ENCODE measurements at places on chromosomes 6 and 20.

DNA sequence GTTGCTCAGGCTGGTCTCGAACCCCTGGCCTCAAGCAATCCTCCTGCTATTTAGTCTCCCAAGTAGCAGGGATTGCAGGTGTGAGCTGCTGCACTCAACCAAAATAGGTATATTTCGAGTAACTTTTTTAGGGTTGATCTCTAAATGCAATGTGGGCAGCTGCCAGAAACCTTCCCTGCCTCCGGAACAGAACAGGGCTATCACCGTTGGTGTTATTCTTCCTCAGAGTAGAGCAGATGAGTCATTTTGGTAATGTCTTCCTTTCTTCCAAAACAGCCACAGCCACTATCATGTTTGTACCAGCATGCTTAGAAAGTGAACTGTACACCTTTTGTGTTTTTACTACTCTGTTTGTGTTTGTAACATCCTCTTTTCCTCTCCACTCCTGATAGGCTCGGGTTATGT, 44.1 kb downstream of the SNX9 start:
- DNase-seq = no peak

- DNase-seq = peak; percentile 8
These were observed 807 bp downstream of the SNHG17 start for GRCh38 chr20:38434301-38434741.

- no peak for DNase-seq
These were observed 73.7 kb upstream of the SLC22A23 start for GRCh38 chr6:3530515-3530914.

DNA sequence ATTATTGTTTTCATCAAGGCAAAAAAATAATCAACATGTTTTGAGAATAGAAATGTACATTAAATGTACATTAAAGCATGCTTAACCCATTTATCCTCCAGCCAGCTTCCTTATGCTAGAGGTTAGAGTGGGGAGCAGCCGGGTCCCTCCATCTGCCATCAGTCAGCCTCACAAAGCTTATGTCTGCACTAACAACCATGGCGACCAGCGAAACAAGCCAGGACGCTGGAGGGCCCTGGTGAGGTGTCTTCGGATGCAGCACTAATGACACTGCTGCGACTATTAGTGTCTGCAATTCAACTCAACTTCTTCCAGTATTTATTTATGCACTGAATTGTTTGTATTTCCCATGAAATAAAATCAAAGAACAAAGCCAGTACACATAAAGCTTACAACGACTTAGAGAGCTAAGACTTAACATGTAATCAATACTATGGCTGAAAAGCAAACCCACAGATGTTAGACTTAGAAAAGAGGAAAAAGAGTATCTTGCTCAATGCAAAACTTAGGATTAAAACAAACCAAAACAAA, 6.8 kb downstream of the CLDN20 start:
- no peak for DNase-seq

DNA sequence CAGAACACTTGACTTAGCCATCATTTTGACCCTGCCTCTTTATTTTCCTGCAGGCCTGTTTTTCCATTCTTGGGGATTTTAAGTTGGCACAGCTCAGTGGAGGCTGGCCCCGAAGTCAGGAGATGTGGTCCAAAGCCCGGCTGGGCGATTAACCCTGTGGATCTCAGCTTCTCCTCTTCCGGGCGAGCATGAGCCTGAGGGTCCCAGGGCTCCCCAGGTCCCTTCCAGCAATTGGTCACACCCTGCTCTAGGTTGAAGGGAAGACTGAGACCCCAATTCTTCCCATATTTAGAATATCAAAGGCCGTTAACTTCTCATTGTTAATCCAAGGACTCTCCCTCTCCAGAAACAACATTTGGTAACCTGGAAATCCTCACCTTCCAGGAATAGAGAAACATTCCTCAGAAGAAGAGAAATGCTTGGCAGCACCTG, 2.3 kb downstream of the THBS2 start:
- no peak for DNase-seq

DNA sequence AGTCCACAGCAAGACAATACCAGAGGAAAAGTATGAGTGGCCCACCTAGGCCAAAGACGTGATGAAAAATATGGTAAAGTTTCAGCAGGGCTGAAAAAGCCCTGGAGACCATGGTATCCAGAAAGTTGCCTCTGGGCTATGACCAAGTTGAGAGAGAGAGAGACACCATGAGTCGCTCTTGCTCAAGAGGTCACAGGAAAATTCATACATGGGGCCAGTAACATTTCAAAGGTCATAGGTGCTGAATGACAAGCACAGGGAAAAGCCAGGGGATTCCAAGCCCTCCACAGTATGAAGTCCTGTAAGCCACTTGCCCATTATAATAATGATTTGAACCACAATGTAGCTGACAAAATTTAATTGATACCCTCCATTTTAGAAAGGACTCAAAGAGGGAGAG, 657.7 kb upstream of the CITED2 start:
- DNase-seq = no peak

- no peak for DNase-seq
These were observed 68.1 kb downstream of the STAU1 start for GRCh38 chr20:49119988-49120387.

DNA sequence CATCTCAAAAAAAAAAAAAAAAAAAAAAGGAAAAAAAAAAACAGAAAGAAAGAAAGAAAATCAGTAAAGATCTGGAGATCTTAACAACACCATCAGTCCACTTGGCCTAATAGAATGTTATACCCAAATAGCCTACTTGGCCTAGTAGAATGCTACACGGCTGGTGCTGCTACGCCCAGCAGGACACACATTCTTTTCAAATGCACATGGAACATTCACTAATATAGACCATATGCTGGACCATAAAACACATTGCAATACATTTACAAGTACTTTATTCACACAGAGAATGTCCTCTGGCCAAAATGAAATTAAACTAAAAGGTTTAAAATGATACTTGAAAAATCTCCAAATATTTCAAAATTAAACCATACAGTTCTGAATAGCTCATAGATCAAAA, 80.0 kb upstream of the TNFAIP3 start:
- DNase-seq = no peak

GRCh38 chr6:1049170-1049569, 262.7 kb upstream of the FOXQ1 start:
- DNase-seq = no peak

DNA sequence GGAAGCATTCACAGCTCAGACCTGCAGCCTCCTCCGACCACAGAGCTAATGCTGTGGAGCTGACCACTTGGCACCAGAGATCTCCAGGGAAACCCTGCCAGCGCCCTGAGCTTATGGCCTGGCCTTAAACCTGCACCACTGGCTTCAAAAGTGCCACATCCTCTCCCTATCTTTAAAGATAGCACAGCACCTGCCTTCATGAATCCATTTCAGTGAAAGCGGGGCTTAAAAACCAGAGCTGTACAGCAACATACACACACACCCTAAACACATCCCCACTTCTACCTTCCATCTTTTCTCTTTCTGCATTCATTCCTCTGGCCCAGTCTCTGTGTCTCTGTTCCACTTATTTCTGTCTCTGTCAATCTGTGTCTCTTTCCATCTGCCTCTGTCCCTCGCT, 59.8 kb upstream of the CCDC167 start:
- DNase-seq = no peak

GRCh38 chr6:83314693-83315092, 116.2 kb downstream of the ME1 start:
- no peak for DNase-seq

GRCh38 chr6:149480502-149481280, 4.1 kb downstream of the ZC3H12D start:
- peak; percentile 60 for DNase-seq

DNA sequence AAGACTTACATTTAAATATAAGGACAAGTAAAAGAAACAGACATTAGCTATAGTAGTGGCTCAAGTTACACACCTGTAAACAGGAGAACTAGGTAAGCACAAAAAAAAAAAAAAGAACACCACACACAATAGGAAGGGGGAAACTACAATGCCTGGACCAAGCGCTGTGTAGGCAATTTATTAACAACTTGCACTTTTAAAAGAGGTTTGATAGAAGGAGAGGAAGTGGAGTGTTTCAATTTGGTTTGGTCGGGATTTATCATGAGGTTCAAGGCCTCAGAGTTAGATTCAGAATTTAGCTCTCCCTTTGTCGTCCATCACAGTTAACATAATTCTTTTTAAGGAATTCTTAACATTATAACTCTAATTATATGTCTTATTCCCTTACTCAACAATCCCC, 1.1 kb upstream of the USP49 start:
- no peak for DNase-seq

GRCh38 chr20:9070304-9070703, 1.4 kb downstream of the PLCB4 start:
- DNase-seq = no peak

DNA sequence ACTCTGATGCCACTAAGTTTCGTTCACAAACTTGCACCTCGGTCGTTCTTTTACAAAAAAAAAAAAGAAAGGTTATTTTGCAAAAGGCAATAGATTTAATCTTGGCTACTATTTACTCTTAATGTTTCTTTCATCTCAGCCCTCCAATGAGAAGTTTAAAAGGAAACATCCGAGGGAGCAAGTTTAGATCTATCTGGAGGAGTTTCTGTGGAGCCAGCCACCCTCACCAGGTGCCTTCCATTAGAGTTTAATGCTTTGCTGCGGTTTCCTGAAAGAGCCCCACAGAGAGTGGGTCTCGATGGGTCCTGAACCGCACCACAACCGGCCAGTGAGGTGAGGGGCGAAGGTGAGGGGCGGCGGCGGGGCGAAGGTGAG, 632 bp downstream of the PRKN start:
- no peak for DNase-seq

DNA sequence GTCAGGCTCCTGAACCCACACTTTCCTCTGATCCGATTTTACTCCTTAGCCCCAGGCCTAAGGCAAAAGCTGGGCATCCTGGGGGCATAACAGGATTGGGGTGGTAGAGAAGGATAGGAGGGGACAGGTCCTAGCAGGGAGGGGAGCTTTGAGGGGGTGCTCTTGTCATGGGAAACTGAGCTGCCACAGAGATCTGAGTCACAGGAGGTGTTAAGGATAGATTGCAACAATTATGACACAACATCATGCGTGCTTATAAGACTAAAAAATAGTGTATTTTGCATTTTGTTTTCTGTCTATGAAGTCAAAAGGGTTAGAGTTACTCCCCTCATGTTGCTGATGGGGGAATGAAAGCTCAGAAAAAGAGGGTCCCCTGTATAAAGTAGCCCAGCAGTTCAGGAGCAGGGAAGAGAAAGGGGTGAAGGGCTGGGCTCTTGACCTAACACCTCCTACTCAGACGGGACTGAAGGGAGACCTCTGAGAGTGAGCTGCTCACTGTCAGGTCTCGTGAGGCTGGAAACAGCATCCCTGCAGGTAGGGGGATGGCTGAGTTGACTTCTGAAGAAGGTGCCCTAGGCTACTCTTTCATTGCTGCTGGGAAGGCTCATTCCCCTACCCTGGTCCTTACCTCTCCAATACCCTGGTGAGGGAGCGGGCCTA, 2.0 kb downstream of the GLP1R start:
- DNase-seq = no peak

DNA sequence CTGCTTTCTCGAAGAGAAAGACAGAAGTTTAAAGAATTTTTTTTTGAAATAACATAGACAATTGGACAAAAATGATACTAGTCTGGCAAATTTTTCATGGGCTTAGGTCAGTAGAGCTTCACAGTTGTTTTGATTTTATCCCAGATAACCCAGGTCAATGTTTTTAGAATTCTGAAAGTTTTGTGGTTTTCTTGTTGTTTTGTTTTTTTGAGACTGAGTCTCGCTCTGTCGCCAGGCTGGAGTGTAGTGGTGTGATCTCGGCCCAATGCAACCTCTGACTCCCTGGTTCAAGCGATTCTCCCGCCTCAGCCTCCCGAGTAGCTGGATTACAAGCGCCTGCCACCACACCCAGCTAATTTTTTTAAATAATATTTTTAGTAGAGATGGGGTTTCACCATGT, 22.8 kb downstream of the KIF13A start:
- DNase-seq = no peak

DNA sequence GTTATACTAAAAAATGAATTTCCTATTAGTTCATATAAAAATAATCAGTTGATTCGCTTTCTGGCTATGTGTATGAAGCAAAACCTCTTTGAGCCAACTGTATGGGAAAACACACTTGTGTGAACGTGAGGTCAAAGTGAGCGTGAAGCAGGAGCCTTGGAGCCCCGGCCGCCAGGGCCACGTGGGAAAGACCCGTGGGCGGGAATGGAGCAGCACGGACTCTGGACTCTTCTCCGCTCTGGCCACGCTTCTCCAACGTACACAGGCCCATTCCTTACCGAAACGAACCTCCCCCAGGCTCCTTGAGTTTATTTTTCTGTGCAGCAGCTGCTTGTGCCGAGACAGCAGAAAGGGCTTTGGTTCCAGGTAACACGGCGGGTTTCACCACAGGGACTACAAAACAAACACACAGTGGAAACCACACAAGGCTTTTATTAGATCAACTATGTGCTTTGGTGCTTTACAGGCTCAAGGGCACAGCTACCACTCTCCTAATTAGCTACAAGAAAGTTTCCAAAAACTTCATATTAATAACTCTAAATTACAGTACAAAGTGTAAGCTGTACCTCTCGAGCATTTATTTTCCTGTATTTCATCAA, 62.7 kb downstream of the TAF4 start:
- DNase-seq = no peak

- no peak for DNase-seq
These were observed 205.5 kb downstream of the MMUT start for GRCh38 chr6:49257549-49257948.

- no peak for DNase-seq
These were observed 9.3 kb upstream of the ARID1B start for GRCh38 chr6:156767603-156768467.

- DNase-seq = no peak
These were observed 366.0 kb downstream of the LAMA2 start for GRCh38 chr6:129248946-129249345.

GRCh38 chr6:88443554-88443953, 277.4 kb upstream of the CNR1 start:
- no peak for DNase-seq

GRCh38 chr6:108336971-108337370, 42.1 kb downstream of the AFG1L start:
- no peak for DNase-seq

DNA sequence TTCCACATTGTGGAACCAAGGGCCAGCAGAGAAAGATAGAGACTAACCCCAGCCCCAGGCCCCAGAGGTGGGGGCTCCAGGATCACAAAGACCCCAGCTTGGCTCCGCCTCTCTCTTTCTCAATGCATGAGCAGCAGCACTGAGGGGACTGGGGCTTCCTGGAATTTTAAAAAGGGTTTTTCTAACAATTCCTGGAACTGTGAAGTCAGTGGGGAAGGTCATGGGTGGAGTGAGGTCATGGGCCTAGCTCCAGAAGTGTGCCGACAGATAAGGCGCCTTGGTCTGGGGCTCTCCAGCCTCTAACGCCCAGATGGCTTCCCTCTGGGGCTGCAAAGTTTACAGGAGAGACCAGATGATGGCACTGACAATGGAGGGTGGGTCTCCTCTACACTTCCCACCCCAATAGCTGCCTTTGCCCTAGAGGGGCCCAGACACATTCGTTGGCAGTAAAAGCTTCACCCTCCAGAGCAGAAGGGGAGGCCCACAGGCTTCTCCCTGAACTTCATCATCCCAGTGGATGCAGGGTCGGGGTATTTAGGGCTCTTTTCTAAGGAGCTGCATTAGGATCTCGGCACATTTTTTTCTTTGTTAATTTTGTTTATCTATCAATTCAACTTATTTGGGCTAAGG, 46.9 kb upstream of the CD93 start:
- no peak for DNase-seq

GRCh38 chr6:27591699-27592480, 119.0 kb upstream of the ZNF184 start:
- DNase-seq = no peak

All from CD4-positive, alpha-beta T cell (primary cell).